Dermis blood vessel endothelial cell (primary cell): ENCODE measurements at places on chromosomes 4 and X. TPM values are rescaled to one million over a fixed set of nuclear protein-coding genes. Genes with fewer than 3 reads are reported as not detected.

DNA sequence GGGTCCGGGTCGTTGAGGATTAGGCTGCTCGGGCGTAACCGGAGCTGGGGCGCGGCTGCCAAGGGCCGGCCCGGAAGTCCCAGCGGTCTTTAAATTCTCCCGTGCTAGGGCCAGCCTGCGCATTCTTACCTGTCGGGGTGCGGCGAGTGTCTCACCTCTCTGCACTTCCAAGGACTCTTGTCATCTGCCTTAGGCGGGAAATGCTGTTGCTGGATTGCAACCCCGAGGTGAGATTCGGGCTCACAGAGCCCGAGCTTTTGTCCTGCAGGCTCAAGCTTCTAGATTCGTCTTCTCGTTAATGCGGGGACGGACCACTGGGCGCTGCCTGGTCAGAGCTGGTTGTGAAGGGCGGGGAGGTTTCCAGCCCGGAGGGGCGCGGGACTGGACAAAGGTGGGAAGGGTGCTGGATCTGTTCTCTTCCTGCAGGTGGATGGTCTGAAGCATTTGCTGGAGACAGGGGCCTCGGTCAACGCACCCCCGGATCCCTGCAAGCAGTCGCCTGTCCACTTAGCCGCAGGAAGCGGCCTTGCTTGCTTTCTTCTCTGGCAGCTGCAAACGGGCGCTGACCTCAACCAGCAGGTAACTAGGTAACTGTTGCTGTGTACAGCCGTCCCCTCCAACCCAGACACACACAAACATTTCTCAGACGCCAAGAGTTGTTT, at the start of gene ANKRD37:
Gene ANKRD37, plus strand, starts transcription at position 118 of the 662 bp plus-strand sequence. Its CDS starts 83 bp downstream, at position 201.
- peak; percentile 71 for DNase-seq

DNA sequence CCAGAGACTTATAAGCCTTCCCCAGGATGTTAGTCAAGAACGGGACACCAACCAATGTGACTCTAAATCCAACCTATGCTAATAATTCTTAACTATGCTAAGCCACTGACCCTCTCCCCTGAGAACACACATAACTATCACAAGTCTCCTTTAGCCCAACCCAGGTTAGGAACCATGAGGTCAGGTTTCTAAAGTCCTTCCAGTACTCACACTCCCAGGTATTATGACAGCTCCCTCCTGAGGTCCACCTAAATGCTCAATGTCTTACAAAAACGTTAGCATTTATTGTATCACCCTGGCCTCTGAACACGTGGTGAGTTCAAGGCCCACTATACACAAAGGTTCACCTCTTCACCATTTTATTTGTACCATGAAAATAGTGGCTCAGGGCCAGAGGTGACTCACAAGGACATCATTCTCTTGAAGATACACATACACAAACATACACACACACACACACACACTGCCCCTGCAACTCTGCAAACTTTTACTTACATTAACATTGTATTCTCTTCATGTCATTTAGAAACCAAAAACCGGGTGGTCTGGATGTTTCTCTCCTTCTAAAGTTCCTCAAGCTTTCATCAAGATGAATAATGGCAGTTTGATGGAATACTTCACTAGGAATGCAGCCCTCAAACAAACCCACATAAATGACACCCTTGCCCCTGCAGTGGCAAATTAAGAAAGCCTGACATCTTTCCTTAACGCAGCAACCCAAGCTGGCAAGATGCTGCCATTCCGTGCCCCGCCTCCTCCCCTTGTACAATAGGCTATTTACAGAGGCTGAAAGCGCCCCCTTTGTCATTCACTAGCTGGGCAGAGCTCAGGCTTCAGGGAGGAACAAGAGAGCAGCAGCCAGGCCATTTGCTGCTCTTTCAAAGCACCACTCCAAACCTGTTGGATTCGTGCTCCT, 17.7 kb downstream of the ACSL1 start:
- peak; percentile 57 for DNase-seq

- peak; percentile 94 for DNase-seq
Measured at GRCh38 chrX:103453655-103454054, 65.6 kb downstream of the RAB40A start.

DNA sequence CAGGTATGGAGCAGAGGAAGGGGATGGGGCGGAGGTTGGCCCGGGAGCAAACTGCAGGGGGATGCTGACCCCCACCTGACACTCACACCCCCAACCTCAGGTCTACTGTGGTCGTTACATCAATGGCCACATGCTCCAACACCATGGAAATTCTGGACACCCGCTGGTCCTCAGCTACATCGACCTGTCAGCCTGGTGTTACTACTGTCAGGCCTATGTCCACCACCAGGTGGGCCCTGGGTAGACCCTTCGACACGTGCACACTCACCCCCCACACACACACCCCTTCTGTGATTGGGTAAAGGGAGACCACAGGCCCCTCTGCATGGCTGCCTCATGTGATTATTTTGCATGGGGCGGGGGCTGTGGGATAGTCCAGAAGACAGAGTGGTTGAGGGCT, 2.2 kb upstream of the ERAS start:
- no peak for DNase-seq

DNA sequence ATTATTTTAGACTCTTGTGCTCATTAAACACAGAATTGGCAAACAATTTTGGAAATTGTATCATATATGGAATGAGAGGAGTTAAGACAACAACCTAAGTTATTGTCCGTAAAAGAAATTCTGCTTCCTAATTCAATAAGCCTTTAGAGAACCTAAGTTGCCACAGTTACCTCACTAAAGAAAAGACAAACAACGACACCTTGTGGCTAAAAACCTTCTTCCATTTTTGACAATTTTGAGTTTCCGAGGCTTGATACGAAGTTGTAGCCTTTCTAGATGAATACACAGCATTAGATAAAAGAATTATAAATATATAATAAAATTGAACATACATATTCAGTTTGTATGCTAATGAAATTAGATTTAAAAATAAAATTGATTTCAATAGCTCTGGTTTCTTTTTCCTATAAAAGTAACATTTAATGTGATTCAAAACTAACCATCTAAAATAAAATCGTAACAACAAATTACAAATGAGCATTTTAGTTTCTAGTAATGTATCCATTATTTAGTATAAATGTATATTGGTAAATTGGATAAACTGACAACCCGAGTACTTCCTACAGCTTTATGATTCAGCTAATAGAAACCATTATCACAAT, 275.1 kb downstream of the GPM6A start:
- DNase-seq = peak; percentile 4

DNA sequence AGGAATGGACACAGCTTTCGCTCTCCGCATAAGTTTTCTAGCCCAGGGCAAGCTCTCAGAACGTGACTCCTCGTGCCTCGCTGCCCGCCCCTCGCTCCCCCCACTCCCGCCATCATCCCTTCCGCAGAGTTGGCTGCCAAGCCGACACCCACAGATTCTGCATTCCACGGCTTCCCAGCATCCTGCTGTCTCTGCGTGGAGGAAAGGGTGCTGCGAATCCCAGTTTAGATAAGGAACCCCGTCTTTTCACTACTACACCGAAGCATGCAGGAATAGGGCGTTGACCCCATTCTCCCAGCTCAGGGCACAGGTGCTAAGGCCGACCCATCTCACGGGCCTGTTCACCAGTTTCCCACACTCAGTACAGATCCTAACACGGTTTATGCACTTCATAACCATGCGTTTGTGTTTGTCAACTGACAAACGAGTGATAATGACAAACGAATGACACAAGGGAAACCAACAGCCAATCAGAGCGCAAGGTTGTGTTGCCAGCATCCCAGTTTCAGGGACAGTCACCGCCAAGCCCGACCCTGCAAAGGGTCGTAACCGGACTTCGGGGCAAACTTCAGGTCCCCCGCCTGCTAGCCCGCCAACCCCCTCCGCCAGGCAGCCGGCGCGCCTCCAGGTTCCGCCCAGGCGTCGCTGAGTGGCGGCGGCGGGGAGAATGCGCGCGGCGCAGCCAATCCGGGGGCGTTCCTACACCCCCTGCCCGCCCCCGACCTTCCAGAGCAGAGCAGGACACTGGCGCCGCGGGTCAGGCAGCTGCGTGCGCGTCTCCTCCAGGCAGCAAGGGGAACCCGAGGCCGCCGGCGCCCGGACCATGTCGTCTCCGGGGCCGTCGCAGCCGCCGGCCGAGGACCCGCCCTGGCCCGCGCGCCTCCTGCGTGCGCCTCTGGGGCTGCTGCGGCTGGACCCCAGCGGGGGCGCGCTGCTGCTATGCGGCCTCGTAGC, at the start of gene CYP2U1:
Gene CYP2U1, plus strand, starts transcription at position 729 of the 954 bp plus-strand sequence. Its CDS starts 95 bp downstream, at position 824.
- DNase-seq = peak; percentile 85

- DNase-seq = no peak
Measured at GRCh38 chrX:105515561-105515960, 295.1 kb upstream of the TEX13A start.

GRCh38 chrX:140672840-140673731, 36.5 kb upstream of the LINC00632 start:
- DNase-seq = no peak

GRCh38 chr4:107380190-107380589, 339.8 kb downstream of the PAPSS1 start:
- DNase-seq = no peak

DNA sequence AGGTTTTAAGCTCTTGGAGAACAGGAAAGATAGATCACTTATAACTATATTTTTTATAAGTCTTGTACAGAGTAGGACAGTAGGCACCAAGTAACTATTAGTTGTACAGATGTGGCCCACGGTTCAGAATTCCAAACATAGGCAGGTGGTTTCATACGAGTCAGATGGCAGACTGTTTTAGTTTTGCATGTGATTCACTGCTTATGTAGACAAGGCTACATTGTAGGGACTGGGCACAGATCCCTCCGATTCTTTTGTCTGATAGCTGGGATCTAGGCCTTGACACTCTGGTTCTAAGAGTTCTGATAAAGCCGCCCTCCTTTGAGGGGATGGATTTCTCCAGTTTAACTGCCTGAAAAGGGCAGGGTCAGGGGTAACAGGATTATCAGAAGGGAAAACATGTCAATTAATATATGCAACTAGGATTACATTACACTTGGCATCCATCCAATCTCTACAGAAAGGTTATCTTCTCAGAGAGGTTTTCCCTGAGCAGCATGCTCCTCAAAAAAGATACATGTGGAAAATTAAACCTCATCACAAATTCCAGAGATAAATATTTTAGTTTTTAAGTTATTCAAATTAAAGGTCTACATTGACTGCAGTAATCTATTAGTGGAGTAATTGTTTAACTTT, 87.8 kb downstream of the SPRY1 start:
- no peak for DNase-seq

GRCh38 chrX:153764786-153765137, 713 bp downstream of the PLXNB3 start:
- no peak for DNase-seq

DNA sequence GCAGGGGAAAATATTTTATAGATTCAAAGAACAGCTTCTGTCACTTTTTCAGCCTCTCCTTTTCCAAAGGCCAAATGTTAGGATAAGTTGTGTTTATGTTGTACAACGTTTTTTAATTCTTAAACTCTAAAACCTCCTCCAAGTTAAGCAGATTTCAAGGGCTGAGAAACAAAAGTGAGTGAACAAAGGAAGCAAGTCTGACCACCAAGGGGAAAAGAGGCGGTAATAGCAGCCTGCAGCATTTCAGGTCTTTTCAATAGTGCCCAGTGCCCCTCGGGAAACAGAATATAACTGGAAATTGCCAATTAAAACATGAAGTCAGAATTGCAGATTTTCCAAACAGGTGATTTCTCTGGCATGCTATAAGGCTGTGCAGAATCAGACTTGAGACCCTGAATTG, 510.0 kb upstream of the HTR2C start:
- DNase-seq = no peak

DNA sequence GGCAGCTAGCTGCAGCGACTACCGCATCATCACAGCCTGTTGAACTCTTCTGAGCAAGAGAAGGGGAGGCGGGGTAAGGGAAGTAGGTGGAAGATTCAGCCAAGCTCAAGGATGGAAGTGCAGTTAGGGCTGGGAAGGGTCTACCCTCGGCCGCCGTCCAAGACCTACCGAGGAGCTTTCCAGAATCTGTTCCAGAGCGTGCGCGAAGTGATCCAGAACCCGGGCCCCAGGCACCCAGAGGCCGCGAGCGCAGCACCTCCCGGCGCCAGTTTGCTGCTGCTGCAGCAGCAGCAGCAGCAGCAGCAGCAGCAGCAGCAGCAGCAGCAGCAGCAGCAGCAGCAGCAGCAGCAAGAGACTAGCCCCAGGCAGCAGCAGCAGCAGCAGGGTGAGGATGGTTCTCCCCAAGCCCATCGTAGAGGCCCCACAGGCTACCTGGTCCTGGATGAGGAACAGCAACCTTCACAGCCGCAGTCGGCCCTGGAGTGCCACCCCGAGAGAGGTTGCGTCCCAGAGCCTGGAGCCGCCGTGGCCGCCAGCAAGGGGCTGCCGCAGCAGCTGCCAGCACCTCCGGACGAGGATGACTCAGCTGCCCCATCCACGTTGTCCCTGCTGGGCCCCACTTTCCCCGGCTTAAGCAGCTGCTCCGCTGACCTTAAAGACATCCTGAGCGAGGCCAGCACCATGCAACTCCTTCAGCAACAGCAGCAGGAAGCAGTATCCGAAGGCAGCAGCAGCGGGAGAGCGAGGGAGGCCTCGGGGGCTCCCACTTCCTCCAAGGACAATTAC, 1.4 kb downstream of the AR start:
- peak; percentile 39 for DNase-seq

DNA sequence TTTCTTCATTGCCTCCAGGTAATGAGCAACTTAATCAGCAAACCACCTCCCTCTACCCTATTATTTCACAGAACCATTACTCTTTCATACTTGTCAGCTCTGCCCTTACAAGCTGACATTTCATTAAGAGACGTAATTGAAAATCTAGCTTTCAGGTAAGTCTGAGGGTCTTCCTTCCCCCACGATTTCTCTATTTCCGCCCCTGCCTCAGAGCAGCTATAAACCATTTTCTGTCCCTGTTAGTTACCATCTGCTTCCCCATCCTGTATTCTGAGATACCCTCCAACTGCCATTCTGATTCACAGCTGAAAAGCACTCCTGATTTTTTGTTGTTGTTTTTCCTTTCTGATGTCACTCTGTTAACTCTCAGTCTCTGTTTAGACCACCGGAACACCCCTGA, 37.1 kb downstream of the SH3RF1 start:
- no peak for DNase-seq

DNA sequence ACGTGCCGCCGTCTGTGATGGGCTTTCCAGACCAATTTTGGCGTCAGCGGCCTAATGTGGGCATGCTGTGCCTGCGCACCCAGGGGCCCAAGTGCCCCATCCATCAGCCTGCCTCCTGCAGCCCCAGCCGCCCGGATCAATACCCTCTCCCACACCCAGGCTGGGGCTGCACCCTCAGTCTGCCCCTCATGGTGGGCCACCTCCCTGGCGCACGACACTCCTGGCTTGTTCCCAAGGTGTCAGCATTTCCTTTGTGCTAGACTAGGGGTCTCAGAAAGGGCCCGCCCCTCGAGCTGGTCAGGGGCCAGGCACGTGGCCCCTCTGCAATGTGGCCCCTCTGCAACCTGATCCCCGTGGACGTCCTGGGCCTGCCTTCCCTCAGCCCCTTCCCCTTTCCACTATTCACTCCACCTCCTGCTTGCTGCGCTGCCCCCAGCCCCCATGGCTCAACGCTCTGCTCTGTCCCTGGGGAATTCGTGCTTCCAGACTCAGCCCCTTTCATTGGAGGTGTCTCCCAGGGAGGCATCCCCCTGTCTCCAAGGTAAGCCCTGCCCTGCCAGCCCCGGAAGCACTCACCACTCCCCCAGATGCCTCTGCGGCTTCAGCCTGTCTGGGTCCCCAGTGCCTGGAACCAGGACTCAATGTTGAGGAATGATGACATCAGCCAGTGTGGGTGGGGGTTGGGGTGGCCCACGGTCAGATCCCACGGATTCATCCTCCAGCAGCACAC, 130.8 kb downstream of the HMX1 start:
- no peak for DNase-seq

Gene WDR17
- 0.19 and 0.51 TPM in 2 replicates for total RNA-seq

Gene CSAG3
- not detected in 2 replicates for total RNA-seq

Gene SYAP1
- total RNA-seq = 26.8 and 30.1 TPM in 2 replicates

Gene CASP6
- 71.5 and 71.8 TPM in 2 replicates for total RNA-seq

Gene MAOA
- 149 and 161 TPM in 2 replicates for total RNA-seq

Gene TBX22
- not detected in 2 replicates for total RNA-seq
